Thyroid gland (tissue), 4 donors: ENCODE measurements at places on chromosomes 7 and 10.

DNA sequence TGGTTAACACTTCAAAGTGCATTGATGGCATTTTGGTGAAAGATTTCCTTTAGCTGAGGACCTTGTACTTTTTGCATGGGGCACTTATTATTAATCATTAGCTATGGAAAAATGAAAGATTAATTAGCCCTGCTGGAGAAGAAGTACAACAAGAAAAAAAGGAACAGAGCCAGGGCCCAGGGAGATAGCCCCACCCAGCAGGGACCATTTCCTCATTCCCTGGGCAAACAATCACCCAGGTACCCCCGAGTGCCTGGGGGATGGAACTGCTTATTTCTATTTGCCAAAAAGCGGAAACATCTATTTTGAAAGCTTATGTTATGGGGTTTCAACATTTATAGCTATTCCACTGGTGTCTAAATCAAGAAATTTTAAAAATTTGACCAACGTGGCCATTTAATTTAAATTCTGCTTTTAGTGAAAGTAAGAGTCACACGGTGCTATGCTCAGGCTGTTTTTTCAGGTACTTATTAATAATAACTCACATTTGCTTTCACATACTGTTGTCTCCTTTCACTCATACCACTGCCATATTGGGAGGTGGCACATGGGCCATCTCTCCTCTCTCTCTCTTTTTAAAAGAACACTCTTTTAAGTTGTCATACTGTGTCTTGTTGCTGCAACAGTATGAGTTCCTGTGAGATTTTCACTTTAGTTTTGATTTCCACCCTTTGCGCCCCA is 143.6 kb upstream of the KIF5B start:
- no peak for DNase-seq

GRCh38 chr10:93193906-93194305 is 120.2 kb downstream of the CYP26A1 start:
- no peak for DNase-seq

- DNase-seq: no peak
These were observed 63.3 kb upstream of the DNAJB12 start for GRCh38 chr10:72417971-72418370.

DNA sequence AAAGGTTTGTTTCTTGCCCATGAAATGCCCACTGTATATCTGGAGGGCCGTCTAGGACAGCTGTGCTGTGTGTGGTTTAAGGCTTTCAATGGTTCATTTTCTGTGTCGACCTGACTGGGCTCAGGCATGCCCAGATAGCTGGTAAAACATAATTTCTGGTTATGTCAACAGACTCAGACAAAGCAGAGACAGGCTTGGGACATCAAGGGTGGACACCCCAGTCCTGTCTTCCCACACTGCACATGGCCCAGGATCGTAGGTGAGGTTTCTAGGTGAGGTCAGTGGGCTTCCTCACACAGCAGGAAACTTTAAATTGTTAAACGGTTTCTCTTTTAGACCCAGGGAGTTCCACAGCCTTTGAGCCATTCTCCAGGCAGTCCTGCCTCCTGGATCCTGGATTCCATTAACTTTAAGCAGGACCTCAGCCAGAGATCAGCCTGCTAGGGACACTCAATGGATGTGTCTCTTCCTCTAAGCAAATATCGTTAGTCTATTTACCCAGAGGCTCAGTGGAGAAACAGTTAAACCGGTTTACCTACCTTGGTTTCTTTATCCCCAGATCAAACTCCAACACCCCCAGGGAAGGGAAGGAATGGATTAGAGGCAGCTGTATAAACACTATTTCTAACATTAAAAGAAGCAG is 66.4 kb downstream of the ST8SIA6 start:
- no peak for DNase-seq

DNA sequence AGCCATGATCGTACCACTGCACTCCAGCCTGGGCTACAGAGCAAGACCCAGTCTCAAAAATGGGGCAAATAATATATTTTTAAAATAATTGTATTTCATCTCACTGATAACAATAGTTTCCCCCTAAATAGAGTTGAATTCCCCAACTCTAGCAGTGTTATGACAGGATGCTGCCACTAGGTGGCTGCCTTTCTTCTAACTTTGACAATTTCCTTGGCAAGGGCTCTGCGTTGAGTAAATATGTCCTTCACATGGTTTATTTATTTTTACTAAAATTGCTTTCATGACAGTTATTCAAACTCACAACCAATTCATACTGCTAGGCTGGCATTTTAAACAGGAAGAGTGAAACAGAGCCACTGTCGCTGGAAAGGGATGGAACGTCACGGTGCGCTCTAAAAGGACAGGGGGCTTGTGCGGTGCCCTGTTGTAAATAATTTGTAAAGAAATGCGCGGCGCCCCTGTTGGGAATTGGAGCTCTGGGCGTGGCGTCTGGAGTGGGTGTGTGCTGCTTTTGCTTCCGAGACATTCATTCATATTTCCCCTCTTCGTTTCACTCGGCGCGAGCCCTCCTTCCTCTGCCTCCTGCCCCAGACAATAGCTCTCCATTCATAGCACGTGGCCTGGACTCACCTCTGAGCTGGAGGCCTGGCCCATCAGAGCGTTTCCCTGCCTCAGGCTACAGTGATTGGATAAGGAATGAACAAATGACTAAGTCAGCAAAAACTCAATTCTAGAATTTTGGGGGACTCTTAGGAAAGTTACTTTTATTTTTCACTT is 20.5 kb upstream of the PITRM1 start:
- peak; percentile 46 for DNase-seq

DNA sequence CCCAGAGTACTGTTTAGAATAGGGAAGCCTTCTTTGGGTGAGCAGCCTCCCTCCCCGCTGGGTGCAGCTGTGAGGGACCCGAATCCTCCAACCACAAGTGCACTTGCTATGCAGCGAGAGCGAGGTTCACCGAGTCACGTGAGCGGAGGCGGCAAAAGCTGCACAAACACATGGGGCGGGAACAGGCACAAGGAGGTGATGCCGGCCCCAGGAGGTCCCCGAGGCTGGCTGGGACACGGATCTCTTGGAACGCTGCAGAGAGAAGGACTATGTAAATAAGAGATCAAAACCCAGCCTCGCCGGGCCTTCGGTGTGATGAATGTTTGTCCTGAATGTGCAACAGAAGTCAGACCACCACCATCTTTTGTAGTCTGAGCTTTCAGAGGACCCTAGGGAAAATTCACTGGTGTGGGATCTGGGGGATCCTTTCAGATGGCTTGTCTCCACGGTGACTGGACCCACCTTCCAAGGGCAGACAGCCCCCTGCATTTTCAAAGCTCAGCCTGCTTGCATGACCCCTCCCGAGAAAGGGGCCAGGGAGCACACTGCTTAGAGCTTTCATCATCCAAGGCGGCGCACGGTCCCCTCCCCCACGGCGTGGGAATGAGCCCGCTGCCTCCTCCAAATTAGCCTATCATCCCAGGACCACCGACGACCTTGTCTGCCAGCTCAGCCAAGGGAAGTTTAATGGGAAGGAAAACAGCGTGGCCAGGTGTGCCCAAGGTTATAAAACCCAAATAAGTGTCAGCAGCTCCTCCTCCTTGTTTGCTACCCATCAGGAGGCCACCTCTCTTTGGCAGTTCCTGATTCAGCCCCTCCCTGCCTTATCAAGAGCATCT is 327.7 kb downstream of the CXCL12 start:
- no peak for DNase-seq

GRCh38 chr7:51451751-51452476 is 135.3 kb upstream of the COBL start:
- DNase-seq: no peak

- peak; percentile 72 for DNase-seq
These were observed 5.0 kb upstream of the WBP1L start for GRCh38 chr10:102738692-102739121.

DNA sequence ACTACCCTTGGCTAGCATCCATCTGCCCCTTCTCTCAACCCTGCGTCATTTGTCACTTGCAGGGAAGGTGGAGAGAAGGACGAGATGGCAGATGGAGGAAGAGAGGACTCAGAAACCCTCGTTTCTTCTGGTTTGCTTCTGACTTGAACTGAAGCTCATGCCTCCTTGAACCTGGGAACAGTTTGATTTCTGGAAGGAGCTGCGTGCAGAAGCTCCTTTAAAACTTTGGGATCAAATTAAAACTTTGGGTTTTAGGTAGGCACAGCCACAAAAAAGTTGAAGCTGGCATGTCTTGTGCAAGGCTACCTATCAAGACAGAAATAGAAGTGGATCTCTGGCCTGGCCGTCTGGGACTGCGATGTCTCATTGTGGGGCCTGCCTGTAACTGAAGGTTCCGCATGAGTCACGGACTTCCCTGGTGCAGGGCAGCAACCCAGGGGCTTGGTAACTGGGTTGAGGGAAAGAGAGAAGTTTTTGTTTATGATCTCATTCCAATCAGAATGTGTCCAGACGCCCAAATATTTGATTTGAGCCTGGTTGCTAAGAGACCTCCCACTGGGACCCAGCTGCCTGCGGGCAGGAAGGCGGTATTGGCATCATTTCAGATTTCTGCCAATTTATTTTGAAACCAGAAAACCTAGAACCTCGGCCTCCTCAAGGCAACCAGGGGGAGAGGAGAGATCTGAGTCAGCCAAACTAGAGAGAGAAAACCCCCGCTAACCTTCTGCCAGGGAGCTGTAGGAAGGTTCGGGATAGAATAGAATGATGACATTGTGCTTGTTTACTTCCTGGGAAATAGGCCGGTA is 15.8 kb upstream of the CAMK1D start:
- DNase-seq: peak; percentile 26

- no peak for DNase-seq
These were observed 1.8 kb downstream of the LUC7L2 start for GRCh38 chr7:139361523-139361922.

GRCh38 chr7:116434820-116435341 is 64.7 kb upstream of the CAV2 start:
- DNase-seq: no peak

DNA sequence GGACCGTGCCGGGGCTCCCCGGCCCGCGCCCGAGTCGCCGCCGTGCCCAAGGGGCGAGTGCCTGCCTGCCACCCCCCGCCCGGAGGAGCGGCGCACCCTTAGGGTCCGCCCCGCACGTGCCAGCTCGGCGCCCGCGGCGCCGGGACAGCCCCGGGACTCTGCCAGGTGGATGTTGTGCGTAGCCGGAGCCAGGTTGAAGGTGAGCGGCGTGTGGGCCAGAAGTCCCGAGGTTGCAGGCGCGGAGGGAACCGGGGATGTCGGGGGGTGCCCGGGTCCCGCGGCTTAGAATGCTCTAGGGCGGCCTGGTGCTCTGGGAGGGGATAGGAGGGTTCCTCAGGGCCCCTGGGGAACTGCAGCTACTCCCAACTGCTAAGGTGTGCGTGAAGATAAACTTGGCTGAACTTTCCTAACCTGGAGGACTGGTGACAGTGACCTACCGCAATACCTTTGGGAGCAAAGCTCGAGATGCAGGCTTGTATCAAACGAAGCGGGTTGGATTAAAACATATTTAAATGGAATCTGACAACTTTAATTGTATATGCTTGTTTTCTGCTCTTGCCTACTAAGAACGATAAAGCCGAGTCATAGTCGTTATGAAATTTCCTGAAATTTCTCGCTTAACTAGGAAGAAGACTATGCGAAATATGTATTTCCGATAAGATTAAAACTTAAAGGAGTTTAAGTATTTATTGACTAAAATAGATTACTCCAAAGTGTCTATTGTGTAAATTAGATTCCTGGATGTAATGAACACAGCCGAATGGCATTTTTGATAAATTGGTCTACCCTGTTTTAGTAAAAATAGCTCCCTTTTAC is at the start of gene CUX1:
Gene CUX1, plus strand, starts transcription at position 156 of the 816 bp plus-strand sequence. Its CDS starts 14 bp downstream, at position 170.
- peak; percentile 52 for DNase-seq
